Suppressor macrophage treated with lipopolysaccharide for 1 hour (primary cell): ENCODE measurements at places on chromosomes 5 and 9.

- no peak for DNase-seq
These were observed 10.3 kb upstream of the ROPN1L start for GRCh38 chr5:10431415-10431814.

GRCh38 chr9:121372239-121373010 lies 2.4 kb upstream of the STOM start:
- no peak for DNase-seq

DNA sequence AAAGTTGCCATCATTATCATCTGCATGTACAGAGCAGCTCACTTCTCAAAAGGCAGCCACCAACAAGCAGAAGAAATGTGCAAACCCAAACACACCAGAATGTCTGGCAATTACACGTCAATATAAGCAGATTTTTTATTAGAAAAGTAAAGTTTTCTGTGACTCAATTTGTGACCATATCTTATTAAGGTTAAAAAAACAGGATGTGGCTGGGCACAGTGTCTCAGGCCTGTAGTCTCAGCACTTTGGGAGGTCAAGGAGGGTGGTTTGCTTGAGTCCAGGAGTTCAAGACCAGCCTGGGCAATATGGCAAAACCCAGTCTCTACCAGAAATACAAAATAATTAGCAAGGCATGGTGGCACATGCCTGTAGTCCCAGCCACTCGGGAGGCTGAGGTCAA lies 176.7 kb downstream of the FANCC start:
- no peak for DNase-seq

DNA sequence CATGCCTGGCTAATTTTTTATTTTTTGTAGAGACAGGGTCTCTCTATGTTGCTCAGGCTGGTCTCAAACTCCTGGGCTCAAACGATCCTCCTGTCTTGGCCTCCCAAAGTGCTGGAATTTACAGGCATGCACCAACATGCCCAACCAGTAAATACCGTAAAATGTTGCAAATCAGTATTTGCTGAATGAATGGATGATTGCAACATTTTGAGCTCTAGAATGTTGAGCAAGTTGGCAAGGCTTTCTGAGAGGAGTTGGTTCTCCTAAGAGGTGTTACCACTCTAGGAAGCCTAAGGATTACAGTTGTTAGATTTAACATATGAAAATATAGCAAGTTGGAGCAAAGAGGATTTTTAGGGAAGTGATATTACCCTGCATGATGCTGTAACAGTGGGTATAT lies 15.6 kb upstream of the DMXL1 start:
- DNase-seq: no peak

DNA sequence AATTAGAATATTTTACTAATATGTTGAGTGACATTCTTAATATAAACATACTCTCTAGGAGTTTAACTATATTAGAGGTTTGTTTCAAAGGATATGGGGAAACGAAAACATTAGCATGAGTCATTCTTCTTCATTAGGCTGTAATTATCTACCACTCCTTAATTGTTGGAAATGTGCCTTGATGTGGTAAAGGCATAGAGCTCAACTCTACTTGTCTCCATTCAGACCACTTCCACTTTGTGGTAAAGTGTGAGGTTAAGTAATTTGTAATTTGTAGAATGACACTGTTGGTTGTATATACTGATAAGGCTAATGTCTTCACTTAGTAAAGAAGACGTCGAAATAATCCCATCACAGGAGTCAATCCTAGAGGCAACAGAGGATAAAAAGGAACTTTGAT lies 58.1 kb downstream of the HAPLN1 start:
- DNase-seq: no peak

DNA sequence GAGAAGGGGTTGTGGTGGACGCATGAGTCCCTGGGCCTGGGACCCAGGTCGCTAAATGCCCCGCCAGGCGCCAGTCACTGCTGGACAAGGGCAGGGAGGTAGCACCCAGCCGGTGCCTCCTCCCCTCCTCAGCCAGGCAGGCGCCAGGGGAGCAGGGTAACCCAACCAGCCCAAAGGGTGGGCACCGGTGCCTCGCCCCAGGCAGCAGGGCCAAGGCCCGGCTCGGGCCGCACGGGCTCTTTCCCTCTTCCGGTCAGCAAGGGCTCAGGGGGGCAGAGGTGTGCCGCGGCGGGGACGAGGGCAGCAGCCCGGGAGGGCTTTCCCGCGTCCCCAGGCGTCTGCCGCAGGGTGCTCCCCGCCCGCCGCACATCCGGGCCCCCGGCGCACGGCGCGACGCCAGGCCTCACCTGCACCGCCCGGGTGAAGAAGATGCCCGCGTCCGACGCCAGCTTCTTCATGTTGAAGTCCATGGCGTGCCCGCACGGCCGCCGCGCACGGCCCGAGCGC lies 393 bp downstream of the SH3GLB2 start:
- no peak for DNase-seq

- no peak for DNase-seq
These were observed 485.7 kb downstream of the CSNK1G3 start for GRCh38 chr5:123997462-123998215.
